ENCODE measurements at places on chromosomes 3 and 15.

DNA sequence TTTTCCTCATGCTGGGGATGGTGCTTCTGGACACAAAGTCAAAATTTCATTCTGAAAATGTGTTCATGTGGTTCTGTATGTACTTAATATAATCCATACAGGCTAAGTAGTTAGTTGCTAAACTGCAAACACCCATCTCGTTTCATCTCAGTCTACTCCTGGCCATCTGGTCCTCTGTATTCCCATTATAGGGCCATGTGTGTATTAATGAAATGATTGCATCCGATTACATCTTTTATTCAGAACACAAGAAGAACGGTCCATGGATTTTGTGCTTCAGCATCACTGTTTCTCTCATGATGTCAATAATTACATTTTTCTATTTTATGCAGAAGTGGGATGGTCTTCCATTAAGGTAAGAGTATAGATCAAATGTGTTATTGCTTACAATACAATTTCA is 6.1 kb upstream of the GJD2 start:
- no peak for DNase-seq

GRCh38 chr3:99114565-99115291 is 213.2 kb upstream of the DCBLD2 start:
- no peak for DNase-seq

- DNase-seq, result no peak
These were observed 278.3 kb downstream of the LRTM1 start for GRCh38 chr3:54649551-54649950.

DNA sequence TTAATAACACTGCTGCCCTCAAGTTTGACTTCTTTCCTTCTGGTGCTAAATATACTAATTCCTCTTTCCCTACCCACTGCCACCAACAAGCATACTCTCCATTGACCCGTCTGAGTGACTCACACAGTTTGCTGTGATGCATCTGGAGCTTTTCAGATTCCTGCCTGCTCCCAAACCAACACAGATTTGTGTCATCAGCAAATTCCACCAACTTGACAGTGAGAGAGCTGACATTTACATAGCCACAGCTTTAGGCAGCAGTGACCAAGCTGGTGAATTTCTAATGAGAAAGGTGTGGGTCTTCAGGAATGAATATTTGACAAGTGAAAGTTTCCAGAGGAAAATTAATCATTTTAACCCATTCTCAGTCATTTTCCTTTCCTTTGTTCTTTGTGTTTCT is 96.5 kb upstream of the PRICKLE2 start:
- DNase-seq, result no peak

DNA sequence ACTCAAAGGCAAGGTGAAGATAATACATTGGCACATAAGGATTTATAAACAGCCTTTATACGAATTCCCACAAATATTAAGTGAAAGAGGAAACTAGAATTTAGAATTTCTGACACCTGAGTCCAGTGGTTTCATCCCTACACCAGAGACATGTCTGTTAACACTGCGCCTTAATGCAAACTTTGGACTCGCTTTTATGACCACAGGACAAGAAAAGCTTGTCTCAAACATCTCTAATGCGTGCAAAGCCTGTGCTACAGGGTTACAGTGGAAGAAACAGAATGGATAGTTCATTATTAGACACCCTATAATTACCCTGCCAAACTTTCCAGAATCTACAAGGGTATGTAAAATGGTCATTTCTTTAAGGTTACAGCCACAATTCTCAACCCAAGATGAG is 802.9 kb downstream of the GRM7 start:
- no peak for DNase-seq

DNA sequence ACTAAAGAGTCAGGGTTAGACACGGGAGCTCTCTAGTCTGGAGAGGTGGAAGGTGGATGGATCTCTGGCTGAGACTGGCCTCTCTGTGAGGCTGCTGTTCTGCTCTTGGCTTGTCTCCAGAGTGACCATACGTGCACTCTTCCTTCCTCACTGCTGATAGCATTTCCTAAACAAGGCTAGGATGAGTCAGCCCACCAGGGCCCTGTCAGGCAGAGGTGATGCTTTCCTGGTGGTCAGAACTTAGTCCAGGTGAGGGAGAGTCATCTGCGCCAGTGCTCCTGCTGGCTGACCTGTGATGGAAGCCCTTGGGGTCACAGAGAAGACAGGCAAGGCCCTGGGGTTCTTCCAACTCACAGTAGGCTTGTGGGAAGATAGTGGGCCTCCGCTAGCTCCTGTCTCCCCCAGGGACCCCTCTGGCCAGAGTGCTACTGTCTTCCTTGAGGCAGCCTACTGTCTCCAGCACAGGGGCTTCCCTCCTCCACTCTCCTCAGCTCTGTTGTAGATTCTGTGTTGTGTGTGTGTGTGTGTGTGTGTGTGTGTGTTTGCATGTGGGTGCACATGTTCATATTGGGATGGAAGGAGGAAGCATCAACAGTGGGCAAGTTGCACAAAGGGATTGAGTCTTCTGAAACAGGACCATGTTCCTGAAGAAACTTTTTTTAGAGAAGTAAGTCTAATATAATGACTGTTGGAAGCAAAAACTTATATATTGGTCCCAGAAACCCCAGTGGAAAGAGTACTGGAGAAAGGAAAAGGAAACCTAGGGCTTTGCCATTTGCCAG is 16.5 kb downstream of the ALPK3 start:
- no peak for DNase-seq

- no peak for DNase-seq
These were observed 72.3 kb downstream of the TAMM41 start for GRCh38 chr3:11774296-11774877.

GRCh38 chr3:114690911-114691310 is 397.1 kb downstream of the TIGIT start:
- no peak for DNase-seq

GRCh38 chr3:174854987-174855386 is 4.1 kb upstream of the NAALADL2 start:
- DNase-seq, result no peak

DNA sequence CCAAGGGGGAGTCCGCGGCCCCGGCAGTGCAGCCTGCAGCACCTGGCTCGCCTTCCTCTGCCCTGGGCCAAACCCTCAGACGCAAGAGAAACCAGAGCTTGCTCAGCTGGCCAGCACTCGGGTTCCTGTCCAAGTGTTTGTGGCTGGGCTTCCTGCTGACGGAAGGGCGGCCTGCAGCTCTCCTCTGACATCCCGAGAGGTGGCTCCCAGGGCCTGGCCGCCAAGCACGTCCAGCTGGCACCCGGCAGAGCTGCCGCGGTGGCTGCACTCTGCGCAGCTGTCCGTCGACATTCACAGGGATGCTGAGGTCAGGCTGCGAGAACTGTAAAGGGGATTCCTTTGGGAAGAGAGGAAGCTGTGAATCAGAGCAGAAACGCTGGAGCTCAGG is 85.6 kb downstream of the CPN2 start:
- DNase-seq, result no peak

- peak; percentile 65 for DNase-seq
These were observed 31.8 kb upstream of the ZNF774 start for GRCh38 chr15:90320062-90320884.

DNA sequence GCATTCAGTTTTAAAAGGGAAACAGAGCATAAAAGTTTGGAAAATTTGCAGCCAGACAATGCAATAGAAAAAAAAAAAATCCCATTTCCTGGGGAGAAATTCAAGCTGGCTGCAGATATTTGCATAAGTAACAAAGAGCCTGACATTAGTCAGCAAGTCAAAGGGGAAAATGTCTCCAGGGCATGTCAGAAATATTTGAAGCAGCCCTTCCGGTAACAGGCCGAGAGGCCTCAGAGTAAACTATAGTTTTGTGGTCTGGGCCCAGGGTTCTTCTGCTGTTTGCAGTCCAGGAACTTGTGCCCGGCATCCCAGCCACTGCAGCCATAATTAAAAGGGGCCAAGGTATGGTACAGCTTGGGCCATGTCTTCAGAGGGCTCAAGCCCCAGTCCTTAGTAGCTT is 411.6 kb upstream of the BCHE start:
- no peak for DNase-seq

- DNase-seq, result no peak
These were observed 23.1 kb downstream of the ZBTB38 start for GRCh38 chr3:141391298-141391990.

GRCh38 chr15:60634815-60635214 is 155.9 kb upstream of the ICE2 start:
- DNase-seq, result no peak

- DNase-seq, result no peak
These were observed 452.8 kb downstream of the NAALADL2 start for GRCh38 chr3:175311946-175312345.

DNA sequence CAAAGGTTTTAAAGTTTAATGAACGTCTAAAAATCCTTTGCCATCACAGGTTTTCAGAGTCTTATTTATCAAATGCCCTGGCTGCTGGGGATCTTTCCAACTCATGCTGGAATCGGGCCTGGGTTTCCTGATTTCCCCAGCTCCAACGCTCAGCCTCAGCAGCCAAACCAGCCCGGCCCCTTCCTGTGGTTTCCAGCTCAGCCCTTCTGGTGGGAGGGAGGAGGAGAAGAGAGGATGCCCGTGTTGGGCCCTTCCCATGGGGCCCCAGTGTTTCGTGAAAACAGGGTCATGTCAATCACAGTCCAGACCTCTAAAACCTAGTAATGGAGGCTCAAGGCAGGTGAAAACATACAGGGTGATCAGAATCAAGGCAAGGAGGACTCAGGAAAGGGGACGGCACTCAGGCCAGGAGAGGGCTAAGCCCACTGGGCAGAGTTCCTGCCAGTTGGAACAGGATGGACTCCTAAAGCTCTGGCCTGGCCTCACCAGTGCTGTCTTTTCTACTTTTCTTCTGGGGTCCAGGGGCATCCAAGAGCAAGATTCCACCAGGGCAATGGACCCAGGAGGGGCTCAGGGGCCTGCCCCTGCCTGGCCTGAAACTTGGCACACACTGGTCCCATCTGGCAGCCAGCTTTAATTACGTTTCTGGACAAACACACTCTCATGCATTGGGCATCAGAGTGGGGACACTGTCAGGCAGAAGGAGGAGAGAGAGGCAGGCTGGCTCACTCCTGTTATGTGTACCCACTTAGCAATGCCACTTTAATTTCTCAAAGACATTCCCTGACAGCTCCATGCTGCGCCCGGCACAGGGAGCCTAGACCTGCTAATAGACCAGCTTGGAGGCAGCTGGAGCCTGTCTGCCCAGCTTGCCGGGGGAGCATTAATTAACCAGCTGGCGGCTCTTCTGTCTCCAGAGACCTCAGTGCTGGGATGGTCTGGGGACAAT is 194.6 kb downstream of the FAM43A start:
- no peak for DNase-seq

GRCh38 chr15:27111323-27111722 is 140.3 kb downstream of the GABRG3 start:
- DNase-seq, result no peak

DNA sequence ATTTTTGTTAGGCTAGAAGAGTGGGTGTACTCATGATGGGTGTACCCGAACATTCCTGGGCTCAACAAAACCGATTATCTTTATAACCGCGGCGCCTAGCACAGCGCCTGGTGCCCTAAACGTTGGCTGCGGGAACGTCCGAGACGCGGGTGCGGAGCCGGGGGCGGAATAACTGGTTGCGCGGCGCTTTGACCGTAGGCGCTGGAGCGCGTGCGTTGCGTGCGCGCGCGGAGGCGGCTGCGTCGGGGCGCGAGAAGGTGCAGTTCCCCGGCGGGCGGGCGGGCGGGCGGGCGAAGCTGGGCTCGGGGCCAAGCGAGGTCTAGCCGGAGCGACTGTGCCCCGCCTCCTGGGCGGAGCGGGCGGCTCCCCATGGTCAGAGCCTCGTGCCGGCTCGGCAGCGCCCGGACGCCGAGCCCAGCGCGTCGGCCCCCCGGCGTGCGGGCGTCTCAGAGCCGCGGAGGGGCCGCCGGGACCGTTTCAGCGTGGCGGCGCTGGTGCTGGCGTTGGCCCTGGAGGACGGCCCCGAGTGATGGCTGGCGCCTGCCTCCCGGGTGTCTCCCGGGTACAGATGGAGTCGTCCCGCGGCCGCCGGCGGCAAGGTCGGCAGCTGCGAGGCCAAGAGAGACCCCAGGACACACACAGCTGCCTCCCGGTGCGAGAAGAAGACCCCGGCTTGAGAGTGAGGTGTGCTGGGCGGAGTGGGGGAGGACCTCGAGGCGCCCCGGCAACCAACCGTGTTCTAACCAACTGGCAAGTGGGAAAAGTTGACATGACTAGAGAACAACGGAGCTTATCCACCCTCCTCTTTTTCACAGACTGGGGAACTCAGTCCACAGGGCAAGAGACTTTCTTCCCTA is at the start of gene PLAAT1:
Gene PLAAT1, plus strand, starts transcription at position 373 of the 857 bp plus-strand sequence. CDS start 14,429 bp downstream, outside the sequence.
- peak; percentile 10 for DNase-seq

- DNase-seq, result no peak
These were observed 3.0 kb upstream of the ZMAT3 start for GRCh38 chr3:179074656-179075055.

DNA sequence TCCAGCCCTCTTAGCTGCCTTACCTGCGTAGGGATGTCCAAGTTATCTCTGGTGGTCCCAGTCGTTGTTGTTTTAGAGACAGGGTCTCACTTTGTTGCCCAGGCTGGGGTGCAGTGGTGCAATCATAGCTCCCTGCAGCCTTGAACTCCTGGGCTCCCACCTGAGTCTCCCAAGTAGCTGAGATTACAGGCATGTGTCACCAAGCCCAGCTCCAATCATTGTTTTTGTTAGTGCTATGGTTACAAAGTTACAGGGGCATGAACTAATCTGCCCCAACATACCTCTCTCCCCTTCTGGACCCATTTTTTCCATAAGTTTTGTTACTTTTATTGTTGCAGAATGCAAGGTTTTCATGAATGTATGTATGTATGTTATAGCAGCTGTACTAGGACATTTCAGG is 54.7 kb downstream of the CTDSPL2 start:
- no peak for DNase-seq

- no peak for DNase-seq
These were observed 235.6 kb upstream of the TGFBR2 start for GRCh38 chr3:30370681-30371271.

DNA sequence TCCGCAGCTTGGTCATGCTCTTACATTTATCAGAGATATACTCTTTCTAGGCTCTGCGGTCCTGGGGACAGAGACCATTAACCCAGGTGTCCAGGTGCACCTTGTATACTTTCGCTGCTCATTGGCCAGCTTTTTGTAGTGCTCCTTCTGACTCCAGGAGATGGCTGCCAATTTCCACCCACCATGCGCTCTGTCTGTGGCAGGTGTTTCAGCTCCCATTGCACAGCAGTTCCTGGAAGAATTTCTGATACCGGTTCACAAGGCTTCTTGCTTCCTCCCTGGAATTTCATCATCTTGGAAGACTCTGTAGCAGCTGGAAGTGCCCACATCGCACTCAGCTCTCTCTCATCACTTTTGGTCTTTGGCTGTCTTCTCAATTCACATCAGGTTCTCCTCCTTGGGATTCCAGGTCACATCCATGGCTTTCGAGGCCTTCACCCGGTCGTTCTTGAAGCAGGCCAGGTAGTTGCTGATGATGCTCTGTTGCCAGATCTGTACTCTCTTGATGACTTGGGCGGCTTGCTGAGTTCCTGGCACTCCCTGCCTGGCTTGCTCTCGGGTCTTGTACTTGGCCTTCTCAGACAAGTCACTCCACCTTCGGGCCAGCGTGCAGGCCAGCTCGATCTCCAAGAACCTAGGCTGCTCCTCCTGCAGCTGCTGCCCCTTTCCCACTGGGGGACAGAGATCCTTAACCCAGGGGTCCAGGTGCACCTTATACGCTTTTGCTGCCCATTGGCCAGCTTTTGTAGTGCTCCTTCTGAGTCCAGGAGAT is 41.1 kb upstream of the ARL8B start:
- no peak for DNase-seq

- no peak for DNase-seq
These were observed 299.6 kb upstream of the NR2E3 start for GRCh38 chr15:71510763-71511162.
